Adipose tissue (tissue), 3 donors: ENCODE measurements at places on chromosomes 1 and 21. TPM values are rescaled to one million over a fixed set of nuclear protein-coding genes. Genes with fewer than 3 reads are reported as not detected.

The PTGFR gene
- 0.94 TPM for polyA plus RNA-seq

The TRIM63 gene
- polyA plus RNA-seq: 0.12 TPM

The GPR153 gene
- polyA plus RNA-seq: 12.3 TPM

The PDZK1IP1 gene
- 11.0 TPM for polyA plus RNA-seq

The SPRR2G gene
- polyA plus RNA-seq: not detected

The ARMH1 gene
- polyA plus RNA-seq: 0.56 TPM

The RGS7 gene
- polyA plus RNA-seq: 0.28 TPM

The PTPRU gene
- 8.1 TPM for polyA plus RNA-seq

The UBASH3A gene
- 0.14 TPM for polyA plus RNA-seq

The TIPRL gene
- 9.1 TPM for polyA plus RNA-seq

The CD1E gene
- not detected for polyA plus RNA-seq

The GPA33 gene
- 0.24 TPM for polyA plus RNA-seq

The AGMAT gene
- 0.29 TPM for polyA plus RNA-seq

The ADAMTSL4 gene
- 56.0 TPM for polyA plus RNA-seq

The TACSTD2 gene
- 0.90 TPM for polyA plus RNA-seq

The OR6K3 gene
- polyA plus RNA-seq: not detected

The GBP4 gene
- 2.8 TPM for polyA plus RNA-seq

The AKT3 gene
- polyA plus RNA-seq: 27.2 TPM

The ADGRL2 gene
- 11.9 TPM for polyA plus RNA-seq

The FCRL1 gene
- 0.58 TPM for polyA plus RNA-seq

The FCRL5 gene
- polyA plus RNA-seq: not detected

The NTPCR gene
- polyA plus RNA-seq: 40.5 TPM

The HAO2 gene
- polyA plus RNA-seq: not detected

The DNALI1 gene
- polyA plus RNA-seq: 10.6 TPM
